Osteoblast (primary cell): ENCODE measurements at places on chromosomes 3 and 15. TPM values are rescaled to one million over a fixed set of nuclear protein-coding genes. Genes with fewer than 3 reads are reported as not detected.

SNX22 gene
- under 0.01 and 0.29 TPM in 2 replicates for total RNA-seq

PCLAF gene
- 20.6 and 29.2 TPM in 2 replicates for total RNA-seq

FEZF2 gene
- not detected in 2 replicates for total RNA-seq

PML gene
- total RNA-seq: 46.7 and 50.7 TPM in 2 replicates

GOLGA8O gene
- 0.88 and 1.1 TPM in 2 replicates for total RNA-seq

BBX gene
- total RNA-seq: 63.4 and 66.6 TPM in 2 replicates

ONECUT1 gene
- total RNA-seq: not detected in 2 replicates

POTEB2 gene
- not detected in 2 replicates for total RNA-seq

CLDN16 gene
- under 0.01 TPM in 1 of 2 replicates, not detected in the other for total RNA-seq

CSPG5 gene
- total RNA-seq: under 0.01 and 0.29 TPM in 2 replicates

ITPKA gene
- 0.29 and 0.36 TPM in 2 replicates for total RNA-seq
